ENCODE measurements at places on chromosomes 3 and 15.
A peak's percentile ranks its signal among the peaks of the same experiment; 100 is the strongest.

- DNase-seq = no peak
These were observed 115.0 kb downstream of the RAP2B start for GRCh38 chr3:153277029-153277428.

DNA sequence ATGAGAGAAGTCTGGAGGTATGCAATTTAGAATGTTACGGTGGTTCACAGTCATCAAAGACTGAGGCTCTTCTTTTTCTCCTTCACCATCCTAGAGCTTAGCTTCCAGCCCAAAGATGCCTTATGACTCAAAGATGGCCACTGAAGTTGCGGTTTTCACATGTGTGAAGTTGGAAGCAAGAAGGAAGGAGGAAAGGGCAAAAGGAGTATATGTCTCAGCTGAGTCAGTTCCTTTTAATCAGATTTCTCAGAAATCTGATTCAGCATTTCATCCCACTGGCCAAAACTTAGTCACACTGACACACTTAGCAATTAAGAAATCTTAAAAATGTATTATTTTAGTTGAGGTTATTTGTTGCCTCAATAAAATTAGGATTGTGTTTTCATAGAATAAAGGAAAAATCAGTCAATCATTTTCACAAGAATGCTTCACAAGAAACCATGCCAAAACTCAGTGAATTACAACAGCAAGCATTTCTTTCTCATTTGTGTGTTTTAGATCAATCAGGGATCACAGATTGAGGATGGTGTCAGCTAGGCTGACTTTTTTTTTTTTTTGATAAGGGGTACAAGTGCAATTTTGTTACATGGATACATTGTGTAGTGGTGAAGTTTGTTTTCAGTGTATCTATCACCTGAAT, 211.1 kb upstream of the GADL1 start:
- DNase-seq = peak; percentile 56

DNA sequence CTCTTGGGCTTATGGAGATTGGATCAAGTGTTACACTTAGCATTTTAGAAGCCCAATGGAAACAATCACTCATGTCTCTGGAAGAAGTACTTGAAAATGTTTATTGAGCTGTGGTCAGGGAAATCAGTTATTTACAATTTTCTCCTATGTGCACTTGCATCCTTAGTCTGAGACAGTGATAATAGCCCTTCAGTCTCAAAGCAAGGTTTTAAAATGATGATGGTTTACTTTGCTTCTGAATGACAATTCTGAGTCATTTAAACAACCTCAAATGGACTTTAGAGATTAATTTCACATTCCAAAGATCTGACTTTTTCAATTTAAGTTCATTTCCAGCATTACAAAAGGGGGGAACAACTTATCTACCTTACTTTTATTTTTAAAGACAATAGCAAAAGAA, 20.1 kb downstream of the TIPARP start:
- DNase-seq = no peak

DNA sequence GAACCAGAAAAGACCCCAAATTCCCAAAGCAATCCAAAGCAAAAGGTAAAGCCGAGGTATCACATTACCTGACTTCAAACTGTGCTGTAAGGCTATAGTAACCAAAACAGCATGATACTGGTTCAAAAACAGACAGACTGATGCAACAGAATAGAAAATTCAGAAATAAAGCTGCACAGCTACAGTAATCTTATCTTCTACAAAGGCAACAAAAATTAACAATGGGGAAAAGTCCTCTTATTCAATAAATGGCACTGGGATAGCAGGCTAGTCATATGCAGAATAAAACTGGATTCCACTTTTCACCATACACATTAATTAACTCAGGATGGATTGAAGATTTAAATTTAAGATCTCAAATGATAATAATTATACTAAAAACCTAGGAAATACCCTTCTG, 392.6 kb upstream of the CBLB start:
- no peak for DNase-seq

GRCh38 chr3:188760408-188760807, 411.4 kb upstream of the TPRG1 start:
- no peak for DNase-seq

DNA sequence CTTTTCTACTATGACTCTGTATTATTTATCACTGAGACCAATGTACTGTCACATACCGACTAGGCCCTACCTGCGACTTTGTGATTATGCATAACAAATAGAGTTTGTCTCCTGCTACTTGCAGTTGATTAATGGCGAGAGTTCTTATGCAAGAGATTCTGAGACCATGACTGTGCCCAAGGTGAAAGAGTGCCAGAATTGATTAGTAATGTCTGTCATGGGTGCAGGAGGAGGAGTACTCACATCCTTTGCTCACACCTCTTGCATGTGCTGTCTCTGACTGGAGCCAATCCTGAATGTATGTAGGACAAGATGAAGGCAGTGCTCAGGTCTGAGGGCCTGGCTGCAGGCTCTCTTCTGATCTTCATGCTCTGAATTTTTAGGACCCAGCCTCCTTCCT, 260.7 kb downstream of the THSD4 start:
- DNase-seq = no peak

DNA sequence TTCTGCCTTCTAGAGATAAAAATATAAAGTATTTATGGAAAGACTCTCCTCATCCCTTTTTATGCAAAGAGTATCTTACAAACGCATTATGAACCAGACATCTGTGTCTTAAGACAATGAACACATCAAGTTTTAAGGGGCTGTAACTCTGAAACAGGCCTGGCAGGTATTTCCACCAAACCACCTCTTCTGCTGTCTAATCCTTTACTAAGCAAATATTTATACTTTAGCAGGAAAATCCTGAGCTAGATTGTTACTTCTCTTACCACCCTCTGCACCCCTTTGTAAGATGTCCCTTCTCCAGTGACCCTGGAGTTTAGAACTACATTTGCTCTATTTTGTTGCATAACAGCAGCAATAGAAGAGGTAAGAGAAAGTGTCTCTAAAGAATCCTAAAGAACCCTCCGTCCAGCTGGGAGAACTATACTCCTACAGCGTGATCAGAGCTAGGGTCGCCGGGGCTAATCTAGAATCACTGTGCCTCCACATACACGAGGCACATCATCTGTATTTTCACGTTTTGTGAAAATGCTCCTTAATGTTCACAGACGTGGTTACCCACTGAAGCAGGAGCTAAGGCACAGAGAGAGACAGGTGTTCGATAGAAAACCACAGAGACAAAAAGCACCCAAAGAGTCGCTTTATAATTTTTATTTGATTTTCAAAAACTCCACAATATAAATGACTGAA, 129.6 kb downstream of the FOXP1 start:
- DNase-seq = no peak

DNA sequence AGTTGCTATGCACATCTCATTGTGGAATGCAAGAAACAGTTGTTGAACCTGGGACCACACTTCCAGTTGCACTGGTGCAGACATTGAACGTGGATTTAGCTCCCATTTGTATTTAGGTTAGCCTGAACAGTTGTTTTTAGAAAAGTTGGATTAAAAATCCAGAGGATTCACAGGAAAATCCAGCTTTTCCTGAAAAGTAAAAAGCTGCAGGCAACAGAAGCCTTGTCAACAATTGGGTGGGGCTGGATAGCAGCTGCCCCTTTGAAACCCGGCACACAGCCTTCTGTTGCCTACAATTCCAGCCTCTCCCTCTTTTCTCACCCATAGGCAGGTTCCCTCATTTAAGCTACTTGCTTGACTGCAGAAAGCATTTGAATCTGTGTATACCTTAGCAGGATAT, 165.3 kb upstream of the TBL1XR1 start:
- DNase-seq = no peak

GRCh38 chr3:197292083-197292646, 6.2 kb downstream of the DLG1 start:
- DNase-seq = no peak

- no peak for DNase-seq
These were observed 97.8 kb downstream of the HMG20A start for GRCh38 chr15:77518458-77518857.

- no peak for DNase-seq
These were observed 18.4 kb downstream of the UPK1B start for GRCh38 chr3:119191800-119192199.

DNA sequence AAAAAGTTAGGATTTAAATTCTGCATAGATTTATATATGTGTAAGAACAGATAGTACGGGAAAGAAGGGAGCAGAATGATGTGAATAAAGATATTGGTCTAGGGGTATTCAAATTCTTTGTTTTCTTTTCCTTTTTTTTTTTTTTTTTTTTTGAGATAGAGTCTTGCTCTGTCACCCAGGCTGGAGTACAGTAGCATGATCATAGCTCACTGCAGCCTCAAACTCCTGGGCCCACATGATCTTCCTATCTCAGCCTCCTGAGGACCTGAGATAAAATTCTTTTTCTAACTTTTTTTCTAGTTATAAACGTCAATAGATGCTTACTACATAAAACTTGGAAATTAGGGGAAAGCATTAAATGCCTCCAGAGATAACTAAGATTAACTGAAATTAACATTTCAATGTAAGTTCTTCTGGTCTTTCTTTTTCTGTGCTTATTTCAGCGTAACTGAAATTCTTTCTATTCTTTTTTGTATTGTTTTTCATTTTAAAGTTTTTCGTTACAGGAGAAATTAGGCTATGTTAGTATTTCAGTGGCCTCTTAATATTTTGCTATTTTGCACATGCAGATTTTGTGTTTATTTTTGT, 29.2 kb downstream of the UBE2Q2 start:
- no peak for DNase-seq

- DNase-seq = no peak
These were observed 105.5 kb upstream of the LRRFIP2 start for GRCh38 chr3:37279856-37280255.

DNA sequence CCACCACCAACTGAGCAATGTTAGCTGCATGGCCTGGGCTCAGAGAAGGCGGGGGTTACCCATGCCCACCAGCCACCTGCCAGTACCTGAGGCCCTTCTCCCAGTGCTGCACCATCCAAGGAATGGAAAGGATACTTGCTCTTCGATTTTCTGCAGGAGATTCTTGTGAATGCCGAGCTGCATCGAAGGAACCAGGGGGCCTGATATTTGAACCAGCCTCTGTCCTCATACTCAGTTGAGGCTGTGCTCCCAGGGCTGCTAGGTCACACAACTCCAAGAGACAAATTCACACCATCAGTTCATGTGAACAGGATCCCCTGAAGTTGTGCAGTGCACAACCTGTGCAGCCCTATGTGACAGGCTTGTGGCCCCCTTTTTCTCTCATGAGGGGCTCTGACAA, 18.0 kb downstream of the PLA2G4F start:
- no peak for DNase-seq

GRCh38 chr15:53412542-53412941, 346.9 kb downstream of the WDR72 start:
- no peak for DNase-seq

GRCh38 chr3:137097852-137098251, 140.1 kb downstream of the IL20RB start:
- DNase-seq = no peak

DNA sequence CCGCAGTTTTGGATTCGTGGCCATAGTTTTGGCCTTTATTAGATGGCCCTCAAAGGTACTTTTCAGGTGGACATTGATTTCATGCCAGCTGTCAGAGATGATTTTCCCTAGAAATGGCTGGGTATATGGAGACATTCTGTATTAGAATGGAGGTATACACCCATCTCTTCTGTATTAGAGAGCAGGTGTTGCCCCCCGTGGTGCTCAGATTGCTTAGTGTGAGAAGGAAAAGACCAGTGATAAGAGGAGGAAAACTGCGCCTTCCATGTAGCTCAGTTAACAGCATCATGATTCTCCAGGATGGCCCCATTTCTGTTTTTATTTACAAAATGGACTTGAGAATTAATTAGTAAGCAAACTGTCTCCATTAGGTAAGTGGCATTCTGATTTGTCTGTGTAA, 145.9 kb downstream of the IGF1R start:
- no peak for DNase-seq

DNA sequence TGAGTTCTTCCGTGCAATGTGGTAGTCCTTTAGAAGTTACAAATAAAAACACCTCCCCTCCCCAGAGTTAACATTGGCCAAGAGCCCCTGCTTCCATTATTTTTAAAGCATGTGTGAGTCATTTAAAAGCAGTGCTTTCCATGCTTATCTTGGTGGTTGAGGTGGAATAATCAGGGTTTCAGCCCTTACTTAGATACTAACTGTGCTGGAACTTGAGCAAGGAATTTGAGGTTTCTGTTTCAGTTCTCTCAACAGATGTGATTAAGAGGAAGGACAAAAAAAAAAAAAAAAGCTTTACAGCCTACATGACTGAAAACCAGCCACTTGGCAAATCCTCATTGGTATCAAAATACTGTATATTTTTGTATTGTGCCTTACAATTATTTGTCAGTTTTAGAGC, 64.5 kb downstream of the CGNL1 start:
- DNase-seq = no peak

DNA sequence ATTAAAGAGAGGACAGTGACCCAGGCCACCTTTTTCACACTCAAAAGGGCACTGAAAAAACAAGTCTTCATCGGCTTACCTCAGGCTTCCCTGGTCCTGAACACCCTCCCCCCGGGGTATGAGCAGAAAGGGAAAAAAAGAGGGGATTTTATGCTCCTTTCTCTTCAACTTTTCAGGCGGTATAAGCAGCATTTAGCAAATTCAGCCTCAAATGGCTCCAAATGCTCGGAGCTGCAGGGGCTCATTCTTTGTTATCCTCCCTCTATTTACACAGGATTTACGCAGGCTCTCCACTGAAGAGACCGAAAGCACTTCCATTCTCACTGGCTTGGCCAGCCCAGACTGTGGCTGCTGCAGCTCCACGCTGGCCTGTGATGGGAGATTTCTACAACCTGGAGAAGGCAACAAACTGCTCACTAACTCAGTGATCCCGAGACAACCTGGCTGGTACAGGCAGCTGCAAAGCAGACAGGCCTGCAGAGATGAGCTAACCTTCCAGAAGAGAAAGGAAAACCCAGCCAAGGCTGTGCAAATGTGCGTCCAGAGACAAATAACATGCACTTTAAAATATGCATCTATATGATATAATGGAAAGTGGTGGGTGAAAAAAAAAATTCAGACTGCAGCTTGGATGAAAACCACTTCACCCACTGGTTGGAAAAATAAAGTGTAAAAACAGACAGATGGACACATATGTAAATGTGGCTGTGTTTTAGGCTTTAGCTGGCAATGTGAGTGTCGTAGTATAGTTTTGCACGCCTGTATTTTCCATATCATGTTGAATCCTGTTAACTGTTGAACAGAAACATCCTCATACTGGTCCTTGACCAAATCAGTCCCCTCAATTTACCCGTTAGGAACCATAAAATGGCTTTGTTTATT, 54.2 kb downstream of the MEIS2 start:
- no peak for DNase-seq

GRCh38 chr3:152505926-152506325, 237.2 kb downstream of the MBNL1 start:
- no peak for DNase-seq

- DNase-seq = no peak
These were observed 103.9 kb downstream of the LRIG1 start for GRCh38 chr3:66396888-66397287.

- no peak for DNase-seq
These were observed 66.0 kb downstream of the DNAJB8 start for GRCh38 chr3:128400671-128401070.

DNA sequence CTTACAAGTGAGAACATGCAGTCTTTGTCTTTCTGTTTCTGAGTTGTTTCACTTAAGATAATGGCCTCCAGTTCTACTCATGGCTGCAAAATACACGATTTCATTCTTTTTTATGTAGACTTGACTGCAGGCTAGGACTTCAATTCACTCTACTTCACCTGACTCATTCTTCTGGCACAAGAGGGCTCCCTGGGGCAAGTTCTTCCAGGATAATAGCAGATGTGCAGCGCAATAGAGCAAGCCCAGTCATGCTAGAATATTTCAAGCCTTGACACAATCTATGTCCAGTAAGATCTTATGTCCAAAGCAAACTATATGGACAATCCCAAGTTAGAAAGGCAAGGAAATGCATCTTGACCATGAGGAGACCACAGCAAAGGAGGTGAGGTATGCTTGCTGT, 211.7 kb upstream of the GADL1 start:
- no peak for DNase-seq
